ENCODE measurements at places on chromosomes 3 and 15. TPM values are rescaled to one million over a fixed set of nuclear protein-coding genes. Genes with fewer than 3 reads are reported as not detected.

CD96 gene
- 0.94 TPM for total RNA-seq

GRCh38 chr3:172371544-172371943 is 76.7 kb downstream of the GHSR start:
- no peak for DNase-seq

SNX22 gene
- 6.1 TPM for total RNA-seq

DNA sequence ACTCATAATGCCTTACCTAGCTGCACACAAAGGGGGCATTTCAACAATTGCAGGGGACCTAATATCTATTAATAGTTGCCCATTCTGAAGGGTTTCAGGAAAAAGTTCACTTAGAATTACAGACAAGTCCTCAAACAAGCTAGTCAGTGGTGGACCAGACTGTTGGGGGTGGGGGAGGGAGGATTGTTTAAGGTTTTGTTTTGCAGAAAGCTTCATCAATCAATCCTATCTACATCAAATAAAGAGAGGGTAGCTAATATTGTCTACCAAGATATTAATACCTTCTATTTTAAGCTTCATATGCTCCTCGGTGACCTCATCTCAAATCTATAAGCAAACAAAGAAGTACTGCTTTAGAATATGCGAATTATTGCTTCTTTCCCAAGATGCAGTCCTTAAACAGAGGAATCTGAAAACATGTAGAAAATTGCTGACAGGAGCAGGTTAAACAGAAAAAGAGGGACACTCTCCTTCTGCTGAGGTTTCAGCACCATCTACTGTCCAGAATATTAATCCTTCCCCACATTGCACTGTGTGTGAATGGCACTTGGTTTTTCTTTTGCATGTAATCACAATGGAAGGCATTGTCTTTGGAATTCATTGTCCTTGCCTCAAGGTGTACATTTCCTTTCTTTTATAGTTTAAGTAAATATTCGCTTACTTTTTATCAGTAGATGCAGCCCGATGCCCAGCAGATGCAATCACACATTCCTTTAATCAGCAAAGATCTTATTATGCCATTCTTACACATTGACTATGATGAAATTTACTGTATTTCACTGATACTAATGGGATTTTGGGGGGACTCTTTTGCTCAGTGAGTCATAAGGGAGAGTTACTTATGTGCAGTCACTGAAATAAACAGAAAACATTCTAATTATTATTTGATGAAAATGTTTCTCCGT is 94.7 kb downstream of the IL5RA start:
- DNase-seq: no peak

- DNase-seq: no peak
These were observed 4.8 kb downstream of the GNB4 start for GRCh38 chr3:179446501-179446900.

DNA sequence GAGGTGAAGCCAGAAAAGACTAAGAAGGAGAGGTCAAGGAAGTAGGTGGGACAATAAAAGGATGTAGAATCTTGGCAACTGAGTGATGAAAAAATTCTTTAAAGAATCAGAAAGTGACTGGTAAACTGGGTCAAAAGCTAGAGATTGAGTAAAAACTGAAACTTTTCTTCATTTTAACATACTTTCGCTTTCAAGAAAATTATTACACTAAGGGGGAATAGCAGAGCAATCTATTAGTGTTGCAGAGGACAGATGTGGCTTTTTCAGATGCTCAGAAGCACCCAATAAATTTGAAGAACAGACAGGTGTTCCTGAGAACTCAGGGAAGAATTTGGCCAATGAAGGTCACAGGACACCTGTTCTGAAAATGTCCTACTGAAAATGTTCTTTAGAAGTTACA is 805.4 kb upstream of the ALCAM start:
- DNase-seq: no peak

DNA sequence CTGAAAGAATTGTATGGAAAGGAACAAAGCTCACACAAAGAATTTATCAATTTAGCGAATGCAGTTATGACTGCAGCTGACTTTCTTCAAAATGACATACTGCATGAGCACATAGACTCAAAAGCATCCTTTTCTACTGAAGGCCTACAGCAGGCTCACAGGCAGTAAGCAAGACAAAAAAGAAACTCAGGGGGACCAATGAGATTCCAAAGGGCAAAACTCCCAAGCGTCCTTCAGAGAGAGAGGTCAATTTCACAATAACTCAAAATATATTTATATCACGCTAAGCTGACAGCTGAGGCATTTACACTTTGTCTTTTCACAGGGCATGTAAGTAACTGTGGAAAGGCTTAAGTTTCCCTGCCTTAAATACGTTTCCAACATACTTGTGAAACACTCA is 427.9 kb upstream of the RASGRP1 start:
- DNase-seq: no peak

- no peak for DNase-seq
These were observed 125.3 kb upstream of the THBS1 start for GRCh38 chr15:39455471-39455991.
